Activated CD8-positive, alpha-beta T cell treated with anti-CD3 and anti-CD28 coated beads for 36 hours (primary cell): ENCODE measurements at places on chromosomes 4 and X. TPM values are rescaled to one million over a fixed set of nuclear protein-coding genes. Genes with fewer than 3 reads are reported as not detected.

SOX3 gene
- not detected for total RNA-seq

DKC1 gene
- total RNA-seq = 138 TPM

GABRB1 gene
- not detected for total RNA-seq

RNF150 gene
- total RNA-seq = 0.09 TPM

SMIM10L2A gene
- 0.23 TPM for total RNA-seq

USP27X gene
- 1.3 TPM for total RNA-seq

BMPR1B gene
- not detected for total RNA-seq

VEGFC gene
- total RNA-seq = not detected

USP17L22 gene
- total RNA-seq = not detected

CDX4 gene
- not detected for total RNA-seq

NWD2 gene
- total RNA-seq = not detected

- DNase-seq = no peak
Measured at GRCh38 chrX:130974323-130974722, 71.3 kb upstream of the ENOX2 start.

DNA sequence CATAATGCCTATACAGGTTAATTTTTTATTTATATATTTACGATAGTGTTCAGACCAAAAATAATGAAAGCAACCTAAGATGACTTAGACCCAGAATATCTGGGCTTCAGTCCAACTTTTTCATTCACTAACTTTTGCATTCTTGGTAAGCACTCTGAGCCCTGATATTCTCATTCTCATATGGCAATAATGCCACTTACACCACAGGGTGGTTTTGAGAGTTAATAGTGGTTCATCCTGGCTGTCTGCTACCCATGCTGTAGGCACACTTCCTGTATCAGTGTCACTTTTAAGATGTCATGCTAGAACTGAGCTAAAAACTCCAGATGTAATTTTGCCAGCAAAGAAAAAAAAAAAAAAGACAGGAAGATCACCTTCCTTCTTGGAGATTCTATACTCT, 508.7 kb upstream of the FMR1 start:
- no peak for DNase-seq

- no peak for DNase-seq
Measured at GRCh38 chr4:16037901-16038300, 45.9 kb downstream of the PROM1 start.

GRCh38 chrX:153766871-153767673, 3.0 kb downstream of the PLXNB3 start:
- DNase-seq = no peak

- no peak for DNase-seq
Measured at GRCh38 chr4:47752214-47752613, 85.7 kb downstream of the CORIN start.

GRCh38 chr4:76253511-76253910, 2.0 kb downstream of the FAM47E start:
- DNase-seq = no peak

DNA sequence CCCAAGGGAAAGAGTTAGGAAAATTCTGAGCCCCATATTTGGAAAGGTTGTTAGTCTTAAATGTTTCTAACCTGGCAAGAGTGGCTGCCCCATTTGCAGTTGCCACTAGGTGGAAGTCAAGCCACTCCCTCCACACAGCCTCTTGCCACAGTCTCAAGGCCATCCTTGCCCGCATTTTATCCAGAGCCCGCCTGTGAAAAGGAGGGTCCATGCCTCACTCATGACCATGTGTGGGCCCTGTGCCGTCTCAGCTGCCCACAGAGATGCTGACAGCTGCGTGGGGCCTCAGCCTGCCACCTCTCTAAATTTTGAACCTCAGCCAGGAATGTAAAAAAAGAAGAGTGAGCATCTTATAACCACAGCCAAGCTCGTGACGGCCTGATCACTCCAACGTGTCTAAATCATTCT, 201.5 kb upstream of the FAM241A start:
- DNase-seq = peak; percentile 15

DNA sequence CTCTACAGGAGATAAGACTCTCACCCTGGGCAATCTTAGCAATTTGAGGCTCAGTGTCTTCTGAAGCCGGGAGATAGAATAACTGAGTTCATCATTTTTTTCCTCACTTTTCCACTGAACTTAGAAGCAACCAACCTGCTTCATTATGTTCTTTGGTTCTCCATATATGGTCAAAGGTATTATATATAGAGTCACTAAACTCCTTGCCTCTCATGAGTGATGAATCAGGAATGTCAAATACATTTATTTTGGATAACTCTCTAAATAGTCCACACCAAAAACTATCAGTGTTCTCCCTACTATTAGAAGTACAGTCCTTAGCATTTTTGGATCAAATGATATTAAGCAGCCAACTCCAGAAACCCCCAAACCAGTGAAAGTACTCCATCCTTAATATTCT, 421.5 kb upstream of the EPHA5 start:
- no peak for DNase-seq

- DNase-seq = no peak
Measured at GRCh38 chrX:23386726-23387125, 52.1 kb downstream of the PTCHD1 start.

- DNase-seq = no peak
Measured at GRCh38 chr4:150278206-150278605, 200.0 kb downstream of the DCLK2 start.

DNA sequence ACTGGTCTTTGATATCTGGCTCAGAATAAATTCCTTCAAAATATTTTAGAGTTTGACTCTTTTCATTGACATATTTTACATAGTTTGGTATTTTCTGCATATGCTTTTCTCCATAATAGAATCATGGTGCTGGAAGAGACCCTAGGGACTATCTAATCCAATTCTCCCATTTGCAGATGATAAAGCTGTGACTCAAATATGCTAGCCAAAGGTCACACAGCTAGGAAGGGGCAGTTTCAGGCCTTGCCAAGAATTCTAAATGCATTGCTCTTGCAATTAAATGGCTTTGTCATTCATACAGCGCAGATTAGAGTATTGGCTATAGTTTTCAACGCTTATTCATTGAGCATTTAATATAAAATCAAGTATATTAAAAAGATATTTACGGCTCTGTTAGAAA, 374.1 kb upstream of the RASGEF1B start:
- no peak for DNase-seq

GRCh38 chr4:38184404-38184803, 224.2 kb downstream of the PTTG2 start:
- DNase-seq = no peak

- DNase-seq = no peak
Measured at GRCh38 chr4:73499996-73500765, 18.6 kb downstream of the AFM start.

DNA sequence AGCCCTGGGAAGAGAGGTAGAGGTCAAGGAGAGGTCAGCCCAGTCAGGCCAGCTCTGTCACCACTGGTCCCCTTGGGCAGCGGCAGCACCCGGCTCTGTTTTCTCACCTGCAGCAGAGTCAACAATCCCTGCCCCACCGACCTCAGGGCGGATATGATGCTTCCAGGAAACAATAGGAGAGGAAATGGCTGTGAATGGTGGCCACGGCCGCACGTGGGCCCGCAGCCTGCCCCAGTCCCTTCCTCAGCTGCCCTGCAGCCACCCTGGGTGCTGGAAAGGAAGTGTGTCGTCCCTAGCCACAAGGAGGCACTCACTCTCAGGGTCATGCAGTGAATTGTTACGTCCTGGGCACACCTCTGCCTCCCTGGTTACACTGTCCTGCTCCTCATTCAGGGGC, 92.5 kb upstream of the ENPP6 start:
- peak; percentile 72 for DNase-seq

DNA sequence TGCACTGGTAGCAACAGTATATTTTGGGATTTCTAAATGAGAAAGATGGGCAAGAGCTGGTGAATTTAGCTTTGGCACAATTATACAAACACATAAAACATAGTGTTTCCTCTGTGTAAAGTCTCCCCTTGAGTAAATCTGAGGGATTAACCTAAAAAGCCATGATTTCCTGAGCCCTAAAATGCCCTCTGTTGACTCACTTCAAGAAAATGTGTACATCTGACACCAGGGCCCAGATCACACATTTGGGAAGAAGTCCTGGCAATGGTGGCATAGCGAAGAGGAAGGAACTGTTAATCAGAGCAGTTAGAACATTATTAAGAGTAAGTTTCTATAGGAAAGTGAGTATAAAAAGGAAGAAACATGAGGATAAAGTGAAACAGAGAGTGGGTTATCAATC, 338.5 kb downstream of the SPOCK3 start:
- no peak for DNase-seq

DNA sequence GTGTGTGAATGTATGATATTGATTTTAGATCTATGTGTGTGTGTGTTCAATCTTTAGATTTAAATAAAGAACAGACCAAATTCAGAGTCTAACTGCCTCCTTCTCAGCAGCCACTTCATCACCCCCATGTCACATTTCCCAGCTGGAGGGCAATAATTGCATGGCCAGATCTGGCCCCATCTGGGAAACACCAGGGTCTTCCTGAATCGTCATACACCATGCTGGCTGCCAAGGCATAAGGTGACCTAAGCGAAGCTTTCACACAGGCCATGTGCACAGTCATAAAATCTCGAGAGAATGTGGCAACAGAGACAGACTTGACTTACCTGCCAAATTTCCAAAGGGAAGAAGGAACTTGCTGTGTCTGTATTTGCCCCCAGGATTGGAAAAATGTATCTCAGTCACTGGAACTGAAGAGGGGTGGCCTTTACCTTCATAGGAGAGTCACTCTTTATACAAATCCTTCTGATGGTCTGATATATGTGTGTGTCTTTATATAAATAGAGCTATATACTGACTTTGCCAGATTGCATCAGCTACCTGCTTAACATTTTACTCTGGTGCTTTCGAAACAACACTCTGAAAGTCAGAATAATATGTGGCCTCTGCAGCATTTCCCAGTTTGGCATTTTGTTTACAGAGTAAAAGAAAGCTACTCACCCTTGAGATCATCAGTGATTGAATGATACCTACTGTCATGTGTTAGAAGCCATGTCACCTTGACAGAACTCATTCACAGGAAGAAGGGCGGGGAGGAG, at the start of gene PLAC1:
Gene PLAC1, minus strand, starts transcription at position 470 of the 758 bp plus-strand sequence. CDS start 91,789 bp downstream, outside the sequence.
- DNase-seq = no peak

GRCh38 chr4:141035920-141036319, 97.3 kb downstream of the RNF150 start:
- DNase-seq = no peak

DNA sequence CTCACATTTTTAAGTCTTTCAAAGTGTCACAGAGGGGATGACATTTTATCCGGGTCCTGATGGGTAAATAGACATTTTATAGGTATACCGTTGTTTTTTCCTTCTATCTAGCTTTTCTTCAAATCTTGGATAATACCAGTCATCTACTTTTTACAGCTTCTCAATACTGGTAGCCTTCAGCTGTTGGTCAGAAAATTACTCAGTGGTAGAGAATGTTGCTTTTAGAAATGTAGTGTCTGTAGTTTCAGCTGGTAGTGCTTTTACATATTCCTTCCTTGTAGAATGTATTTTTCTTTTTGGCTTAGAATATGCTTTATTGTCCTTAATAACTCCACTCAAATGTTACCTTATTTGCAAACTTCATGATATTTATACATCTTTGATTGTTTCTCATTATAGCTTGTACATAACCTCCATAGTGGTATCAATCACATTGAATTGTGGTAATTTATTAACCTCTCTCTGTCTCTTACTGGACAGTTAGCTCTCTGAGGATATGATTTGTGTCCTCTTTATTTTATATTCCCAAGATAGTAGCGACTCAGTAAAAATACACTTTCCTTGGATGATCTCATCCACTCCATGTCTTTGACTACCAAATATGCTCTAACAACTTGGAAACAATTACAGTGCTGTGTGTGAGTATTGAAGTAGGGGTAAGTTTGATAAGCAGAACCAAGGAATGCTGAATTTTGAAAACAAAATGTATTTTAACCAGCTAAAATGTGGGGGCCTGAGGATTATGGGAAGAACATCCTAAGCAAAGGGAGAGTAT, 53.8 kb downstream of the RAP1GDS1 start:
- DNase-seq = no peak

GRCh38 chr4:18007625-18008024, 13.9 kb downstream of the LCORL start:
- no peak for DNase-seq

DNA sequence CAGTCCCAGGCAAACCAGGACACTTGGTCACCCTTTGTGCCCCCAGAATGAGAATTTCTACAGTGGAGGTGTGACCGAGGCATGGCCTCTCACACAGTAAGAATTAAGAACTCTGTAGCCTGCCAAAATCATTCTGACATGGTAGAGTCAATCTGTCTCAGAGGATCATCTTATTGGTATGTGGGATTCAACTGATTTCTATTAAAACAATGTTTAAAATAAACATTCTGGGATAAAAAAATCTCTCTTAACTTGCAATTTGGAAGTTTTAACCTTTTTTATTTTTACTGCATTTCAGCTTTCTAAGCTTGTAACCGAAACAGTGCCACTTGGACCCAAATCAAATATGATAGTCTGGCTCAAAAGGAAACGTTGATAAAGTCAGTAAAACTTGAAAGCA, 165.4 kb upstream of the LDB2 start:
- no peak for DNase-seq

DNA sequence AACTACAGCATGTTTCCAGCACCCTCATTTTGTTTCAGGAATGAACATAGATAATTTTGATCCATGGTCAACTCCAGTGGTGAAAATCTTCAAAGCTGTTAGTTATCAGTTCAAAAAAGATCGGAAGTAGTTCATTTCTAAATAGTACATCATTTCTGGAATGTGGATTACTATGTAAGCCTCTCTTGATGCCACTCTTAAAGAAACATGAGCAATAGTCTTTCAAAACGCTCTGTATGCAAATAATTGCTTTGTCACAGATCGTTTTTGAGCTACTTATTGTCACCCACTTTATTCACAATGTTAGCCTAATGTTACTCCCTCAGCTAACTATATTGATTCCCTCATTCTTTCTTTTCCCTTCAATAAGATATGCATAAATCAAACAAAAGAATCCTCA, 65.7 kb downstream of the NEIL3 start:
- no peak for DNase-seq

- DNase-seq = no peak
Measured at GRCh38 chr4:168506014-168506413, 9.2 kb downstream of the PALLD start.

- DNase-seq = no peak
Measured at GRCh38 chr4:128227991-128228571, 59.5 kb downstream of the PGRMC2 start.

DNA sequence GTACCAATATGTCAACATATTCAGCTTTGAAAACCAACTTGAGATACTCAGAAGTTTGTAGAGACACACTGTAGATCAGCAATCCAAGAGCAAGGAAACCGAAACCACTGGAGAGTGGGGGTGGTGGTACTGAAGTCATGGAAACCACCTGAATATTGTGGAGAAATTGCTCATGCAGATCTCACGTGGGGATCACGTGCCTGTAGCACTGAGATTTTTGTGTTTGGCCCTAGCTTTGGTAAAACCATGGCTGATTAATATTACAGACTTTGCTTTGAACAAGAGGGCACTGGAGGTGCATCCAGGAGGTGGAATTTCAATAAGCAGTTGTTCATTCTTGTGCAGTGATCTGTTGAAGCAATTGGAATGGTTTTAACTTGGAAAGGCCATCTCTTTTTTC, 47.2 kb downstream of the GBA3 start:
- no peak for DNase-seq
